Activated T-cell treated with anti-CD3 and anti-CD28 coated beads for 1 hour (primary cell): ENCODE measurements at places on chromosomes 3 and 15.

- peak; percentile 89 for DNase-seq
Measured at GRCh38 chr15:72231066-72231832, at the start of gene PKM. TSS of gene PKM (minus strand) at chr15:72231190. CDS start at chr15:72219097, 12,093 bp downstream.

- DNase-seq, result no peak
Measured at GRCh38 chr15:23648920-23649515, 1.4 kb upstream of the MAGEL2 start.

DNA sequence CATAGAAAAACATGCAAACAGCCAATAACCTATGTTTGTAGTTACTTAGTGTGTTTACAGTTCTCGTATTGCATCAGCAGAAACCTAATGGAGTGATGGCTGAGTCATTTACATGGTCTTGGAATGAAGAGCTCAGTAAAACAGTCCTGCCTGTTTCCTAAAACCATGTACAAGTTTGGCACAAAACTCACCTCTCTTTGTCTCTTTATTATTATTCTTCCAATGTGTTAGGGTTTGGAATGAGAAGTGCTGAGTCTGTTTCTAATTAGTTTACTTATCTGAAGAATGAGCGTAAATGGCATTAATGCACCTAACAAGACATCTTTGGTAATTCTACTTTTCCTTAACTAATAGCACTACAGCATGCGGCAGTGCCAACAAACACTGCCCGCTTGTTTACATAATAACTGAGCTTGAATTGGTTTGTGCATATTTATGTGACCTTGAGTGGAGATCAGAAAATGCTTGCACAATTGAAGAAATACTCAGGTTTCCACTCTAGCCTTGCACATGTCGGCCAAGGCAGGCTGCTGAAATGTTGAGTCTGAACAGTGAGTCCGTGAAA is 385.4 kb upstream of the SEMA6D start:
- no peak for DNase-seq

DNA sequence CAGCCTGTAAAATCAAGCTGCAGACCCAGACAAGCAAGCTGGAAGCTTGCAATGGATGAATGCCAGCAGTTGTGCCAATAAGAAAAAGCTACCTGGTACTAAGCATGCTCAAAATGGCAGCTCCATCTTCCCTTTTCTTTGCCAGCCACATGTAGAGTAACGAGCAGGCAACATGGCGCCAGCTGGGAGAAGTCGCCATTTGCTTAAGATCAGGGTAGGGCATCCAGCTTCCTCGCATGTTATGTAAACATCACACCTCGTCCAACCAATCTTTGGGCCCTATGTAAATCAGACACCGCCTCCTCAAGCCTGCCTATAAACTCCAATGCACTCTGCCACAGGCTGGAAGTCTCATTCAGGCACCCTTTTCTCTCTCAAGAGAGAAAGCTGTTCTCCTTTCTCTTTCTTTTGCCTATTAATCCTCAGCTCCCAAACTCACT is 973.9 kb downstream of the FHIT start:
- DNase-seq, result no peak

DNA sequence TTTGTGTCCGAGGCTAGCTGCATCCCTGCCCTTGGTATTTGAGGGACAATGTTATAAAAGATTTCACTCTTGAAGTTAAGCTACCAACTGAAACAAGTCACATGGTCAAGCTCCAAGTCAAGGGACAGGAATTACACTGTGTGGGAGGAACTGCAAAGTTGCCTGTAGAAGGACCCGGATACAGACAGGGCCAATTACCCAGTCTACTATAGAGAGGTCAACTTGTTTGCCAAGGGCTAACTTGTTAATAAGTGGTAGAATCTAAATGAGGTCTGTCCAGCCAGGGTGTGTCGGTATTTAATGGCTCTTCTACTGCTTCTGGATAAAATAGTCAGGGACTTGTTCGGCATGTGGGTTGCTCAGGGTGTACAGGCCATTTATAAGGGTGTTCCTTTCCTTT is 55.7 kb downstream of the PTPRG start:
- DNase-seq, result no peak

DNA sequence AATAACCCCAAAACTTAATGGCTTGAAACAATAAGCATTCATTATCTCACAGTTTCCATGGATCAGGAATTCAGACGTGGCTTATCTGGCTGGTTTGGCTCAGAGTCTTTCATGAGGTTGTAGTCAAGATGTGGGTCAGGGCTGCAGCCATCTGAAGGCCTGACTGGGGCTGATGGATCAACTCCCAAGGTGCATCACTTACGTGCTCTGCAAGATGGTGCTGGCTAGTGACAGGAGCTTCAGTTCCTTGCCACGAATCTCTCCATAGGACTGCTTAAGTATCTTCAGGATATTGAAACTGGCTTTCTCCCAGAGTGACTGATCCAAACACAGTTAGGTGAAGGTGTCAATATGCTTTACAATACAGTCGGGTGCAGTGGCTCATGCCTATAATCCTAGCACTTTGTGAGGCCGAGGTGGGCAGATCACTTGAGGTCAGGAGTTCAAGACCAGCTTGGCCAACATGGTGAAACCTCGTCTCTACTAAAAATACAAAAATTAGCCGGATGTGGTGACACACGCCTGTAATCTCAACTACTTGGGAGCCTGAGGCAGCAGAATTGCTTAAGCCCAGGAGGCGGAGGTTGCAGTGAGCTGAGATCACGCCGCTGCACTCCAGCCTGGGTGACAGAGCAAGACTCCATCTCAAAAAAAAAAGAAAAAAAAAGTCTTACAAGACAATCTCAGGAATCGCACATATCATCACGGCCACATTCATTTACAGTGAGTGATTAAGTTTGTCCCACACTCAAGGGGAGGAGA is 28.5 kb upstream of the PTPRG start:
- DNase-seq, result no peak

DNA sequence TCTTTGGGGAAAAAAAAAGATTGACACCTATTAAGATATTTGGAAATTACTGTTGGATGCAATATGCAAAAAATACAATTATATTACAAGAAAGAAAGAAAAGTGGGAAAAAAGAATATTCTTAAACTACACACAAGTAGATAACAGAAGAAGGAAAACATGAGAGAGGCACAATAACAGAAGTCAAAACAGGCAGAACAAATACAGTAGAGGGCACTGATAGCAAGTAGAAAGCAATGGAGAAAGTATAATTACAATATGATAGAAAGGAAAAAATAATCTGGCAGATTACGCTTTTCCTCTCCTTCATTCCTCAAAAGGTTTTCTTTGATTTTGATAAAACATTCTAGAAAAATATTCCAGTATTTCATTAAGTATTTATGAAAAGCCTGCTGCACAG is 72.1 kb downstream of the ADAM10 start:
- DNase-seq, result no peak

GRCh38 chr15:82110144-82110543 is 64.3 kb upstream of the MEX3B start:
- no peak for DNase-seq

- no peak for DNase-seq
Measured at GRCh38 chr3:194046995-194047645, 88.8 kb upstream of the HES1 start.

DNA sequence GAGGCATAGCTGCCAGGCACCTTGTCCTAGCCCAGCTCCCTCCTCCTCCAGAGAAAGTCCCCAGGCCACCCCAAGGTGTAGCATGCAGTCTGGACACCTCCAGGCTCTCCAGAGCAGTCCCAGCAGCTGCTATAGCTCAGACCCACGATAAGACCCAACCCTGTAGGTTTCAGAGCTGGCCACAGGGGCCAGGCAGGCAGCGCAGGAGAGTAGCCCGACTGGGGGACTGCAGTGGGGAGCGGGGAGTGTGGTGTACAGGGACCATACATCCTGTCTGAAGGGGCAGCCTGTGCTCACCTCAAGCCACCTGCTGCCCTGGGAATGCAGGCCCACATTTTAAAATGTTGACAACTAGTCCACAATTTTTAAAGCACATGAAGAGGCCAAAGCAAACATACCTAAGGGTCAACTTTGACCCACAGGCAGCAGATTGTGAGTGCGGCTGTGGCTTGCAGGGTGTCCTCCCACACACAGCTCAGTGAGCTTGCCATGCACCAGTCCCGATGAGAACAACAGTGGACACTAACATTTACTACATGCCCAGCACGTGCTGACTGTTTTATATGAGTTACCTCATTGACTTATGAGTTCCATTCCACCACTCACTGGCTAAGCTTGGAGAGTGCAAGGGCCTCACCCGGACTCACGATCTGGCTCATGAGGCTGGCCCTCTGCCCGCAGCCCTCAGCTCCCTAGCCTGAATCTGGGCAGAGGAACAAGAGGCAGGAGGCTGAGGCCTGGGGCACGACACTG is 81.4 kb downstream of the DNAJB8 start:
- DNase-seq, result no peak

DNA sequence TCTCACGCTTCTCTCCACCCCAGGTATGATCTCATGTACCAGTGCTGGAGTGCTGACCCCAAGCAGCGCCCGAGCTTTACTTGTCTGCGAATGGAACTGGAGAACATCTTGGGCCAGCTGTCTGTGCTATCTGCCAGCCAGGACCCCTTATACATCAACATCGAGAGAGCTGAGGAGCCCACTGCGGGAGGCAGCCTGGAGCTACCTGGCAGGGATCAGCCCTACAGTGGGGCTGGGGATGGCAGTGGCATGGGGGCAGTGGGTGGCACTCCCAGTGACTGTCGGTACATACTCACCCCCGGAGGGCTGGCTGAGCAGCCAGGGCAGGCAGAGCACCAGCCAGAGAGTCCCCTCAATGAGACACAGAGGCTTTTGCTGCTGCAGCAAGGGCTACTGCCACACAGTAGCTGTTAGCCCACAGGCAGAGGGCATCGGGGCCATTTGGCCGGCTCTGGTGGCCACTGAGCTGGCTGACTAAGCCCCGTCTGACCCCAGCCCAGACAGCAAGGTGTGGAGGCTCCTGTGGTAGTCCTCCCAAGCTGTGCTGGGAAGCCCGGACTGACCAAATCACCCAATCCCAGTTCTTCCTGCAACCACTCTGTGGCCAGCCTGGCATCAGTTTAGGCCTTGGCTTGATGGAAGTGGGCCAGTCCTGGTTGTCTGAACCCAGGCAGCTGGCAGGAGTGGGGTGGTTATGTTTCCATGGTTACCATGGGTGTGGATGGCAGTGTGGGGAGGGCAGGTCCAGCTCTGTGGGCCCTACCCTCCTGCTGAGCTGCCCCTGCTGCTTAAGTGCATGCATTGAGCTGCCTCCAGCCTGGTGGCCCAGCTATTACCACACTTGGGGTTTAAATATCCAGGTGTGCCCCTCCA is 19.1 kb downstream of the TYRO3 start:
- no peak for DNase-seq

DNA sequence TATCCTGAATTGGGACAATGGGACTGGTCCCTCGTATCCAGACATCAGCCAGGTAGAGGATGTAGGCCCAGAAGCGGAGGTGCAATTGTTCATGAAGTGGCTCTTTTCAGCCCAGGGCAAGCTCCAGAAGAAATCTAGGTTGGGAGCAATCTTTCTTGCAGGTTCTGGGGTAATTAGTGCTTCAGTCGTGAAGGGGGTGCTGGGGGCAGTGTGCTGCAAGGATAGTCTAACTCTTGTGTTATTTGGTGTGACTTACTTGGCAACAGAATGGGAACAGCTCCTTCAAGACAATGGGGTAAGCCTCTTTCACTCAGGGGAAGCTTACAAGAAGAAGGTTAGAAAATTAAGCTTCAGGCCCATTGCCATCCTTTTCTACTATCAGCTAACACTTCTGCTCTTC is 273.0 kb downstream of the DIPK2A start:
- DNase-seq, result no peak

DNA sequence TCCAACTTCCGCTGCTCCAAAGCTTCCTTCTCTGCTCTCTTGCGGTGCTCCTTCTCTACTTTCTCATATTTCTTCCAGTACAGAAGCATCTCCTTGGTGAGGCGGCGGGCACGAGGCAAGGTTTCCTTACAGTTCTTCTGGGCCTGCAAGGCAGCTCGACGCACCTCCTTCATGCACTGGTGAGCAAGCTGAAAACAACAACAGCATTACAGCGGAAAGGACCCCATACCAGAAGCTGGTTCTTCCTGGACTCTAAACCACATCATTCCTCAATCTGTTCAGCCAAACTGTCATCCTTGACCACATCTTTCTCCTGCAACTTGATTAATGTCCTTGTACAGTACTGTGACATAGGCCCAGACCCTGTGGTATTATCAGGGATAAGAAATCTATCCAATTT is 36.4 kb downstream of the INO80 start:
- DNase-seq, result no peak

- DNase-seq, result no peak
Measured at GRCh38 chr3:59816312-59816711, 766.5 kb upstream of the CFAP20DC start.

DNA sequence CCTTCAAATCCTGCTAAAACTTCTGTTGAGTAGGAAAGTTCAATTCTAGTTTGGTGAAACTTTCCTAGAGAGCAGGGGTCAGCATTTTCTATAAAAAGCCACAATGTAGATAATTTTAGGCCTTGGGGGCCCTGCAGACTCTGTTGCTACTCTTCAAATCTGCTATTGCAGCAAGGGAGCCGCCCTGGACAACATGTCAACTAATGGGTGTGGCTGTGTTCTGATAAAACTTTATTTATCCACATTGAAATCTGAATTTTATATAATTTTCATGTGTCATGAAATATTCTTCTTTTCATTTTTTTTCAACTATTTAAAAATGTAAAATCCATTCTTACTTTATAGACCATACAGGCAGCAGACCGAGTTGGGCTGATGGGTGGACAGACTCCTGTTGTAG is 67.4 kb upstream of the SAMMSON start:
- no peak for DNase-seq

DNA sequence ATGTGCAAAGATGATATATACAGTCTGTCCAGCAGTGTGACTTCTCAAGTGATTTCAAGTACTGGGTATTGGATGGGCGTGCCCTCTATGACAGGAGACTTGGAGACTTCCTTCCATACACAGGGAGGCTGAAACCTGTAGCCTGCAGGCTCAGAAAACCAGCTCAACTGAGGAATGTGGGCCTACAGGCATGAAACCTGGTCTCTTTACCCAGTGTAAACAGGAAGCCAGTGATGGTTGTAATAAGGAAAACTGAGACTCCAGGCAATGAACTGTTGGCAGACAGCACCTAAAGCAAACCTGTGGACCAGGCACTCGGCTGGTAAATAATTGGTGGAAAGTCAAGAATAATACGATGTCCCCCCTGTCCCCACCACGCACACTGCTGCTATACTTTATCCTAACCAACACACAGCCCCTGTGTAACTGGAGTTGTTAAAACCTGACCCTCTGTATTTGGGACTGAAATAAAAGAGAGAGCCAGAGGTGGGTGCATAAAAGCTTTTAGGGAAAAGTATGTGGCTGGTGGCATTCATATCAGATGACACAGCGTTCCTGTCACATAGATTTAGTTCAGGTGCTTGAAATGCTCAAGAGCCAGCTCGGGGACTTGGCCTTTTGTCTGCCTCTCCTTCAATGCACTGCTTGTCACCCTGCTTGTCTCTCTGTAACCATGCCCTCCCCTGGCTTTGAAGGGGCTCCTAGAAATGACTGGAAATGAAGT is 144.7 kb downstream of the TPRG1 start:
- DNase-seq, result no peak
